ENCODE measurements at places on chromosomes 16 and 17.

- no peak for DNase-seq
These were observed 16.7 kb upstream of the RASD1 start for GRCh38 chr17:17512866-17513265.

DNA sequence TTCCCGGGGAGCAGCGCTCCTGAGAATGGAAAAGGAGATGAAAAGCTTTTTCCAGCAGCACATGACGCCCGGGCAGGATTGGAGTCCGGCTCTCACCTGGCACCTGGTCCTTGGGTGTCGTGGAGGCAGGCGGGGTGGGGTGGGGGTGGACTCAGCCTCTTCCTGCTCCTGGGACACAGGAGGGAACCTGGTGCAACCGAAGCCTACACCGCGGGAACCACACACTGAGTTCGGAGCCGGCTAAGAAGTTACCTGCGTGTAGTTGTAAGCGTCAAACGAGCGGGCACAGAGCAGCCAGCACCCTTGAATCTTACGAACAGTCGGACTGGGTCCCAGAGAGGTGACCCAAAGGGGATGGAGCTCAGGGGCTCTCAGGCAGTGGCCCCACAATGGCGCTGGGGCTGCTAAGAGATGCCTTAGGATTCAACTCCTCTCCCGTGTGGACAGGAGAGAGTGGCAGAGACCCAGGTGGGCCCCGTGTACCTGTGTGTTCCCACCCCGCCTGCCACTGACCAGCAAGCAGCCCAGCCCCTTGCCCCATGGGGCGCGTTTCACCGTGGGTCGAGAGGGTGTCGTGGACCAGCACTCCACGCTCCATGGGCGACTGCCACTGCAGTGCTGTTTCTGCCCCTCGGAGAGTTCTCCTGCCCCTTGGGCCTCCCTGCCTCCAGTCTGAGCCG, 105.8 kb upstream of the METRNL start:
- no peak for DNase-seq

GRCh38 chr17:29116804-29117753, 63.1 kb downstream of the MYO18A start:
- peak; percentile 77 for DNase-seq

DNA sequence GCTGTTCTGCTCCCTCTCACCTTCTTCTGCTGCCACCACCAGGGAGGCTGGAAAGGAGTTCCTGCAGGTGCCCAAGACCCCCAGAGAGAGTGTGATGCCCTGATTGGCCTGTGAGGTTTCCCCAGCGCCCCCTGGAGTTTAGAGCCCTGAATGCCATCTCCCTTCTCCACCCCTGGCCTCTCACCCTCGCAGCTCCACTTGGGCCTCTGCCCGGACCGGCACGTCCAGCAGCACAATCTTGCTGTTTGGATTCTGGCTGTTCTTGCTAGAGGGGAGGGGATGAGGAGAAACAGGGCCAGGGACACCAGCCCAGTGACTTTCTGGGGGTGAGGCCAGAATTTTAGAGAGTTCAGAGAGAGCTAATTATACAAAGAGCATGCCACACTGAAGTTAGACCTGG, 12.5 kb upstream of the FAM171A2 start:
- no peak for DNase-seq

- no peak for DNase-seq
These were observed at the start of gene TLCD2 for GRCh38 chr17:1709971-1710806. Gene TLCD2, minus strand, starts transcription at chr17:1710377. Its CDS starts 135 bp downstream, at chr17:1710242.

GRCh38 chr17:12415031-12415430, 250.7 kb upstream of the MYOCD start:
- no peak for DNase-seq

- no peak for DNase-seq
These were observed 7.8 kb upstream of the TBC1D3B start for GRCh38 chr17:36184023-36184765.

DNA sequence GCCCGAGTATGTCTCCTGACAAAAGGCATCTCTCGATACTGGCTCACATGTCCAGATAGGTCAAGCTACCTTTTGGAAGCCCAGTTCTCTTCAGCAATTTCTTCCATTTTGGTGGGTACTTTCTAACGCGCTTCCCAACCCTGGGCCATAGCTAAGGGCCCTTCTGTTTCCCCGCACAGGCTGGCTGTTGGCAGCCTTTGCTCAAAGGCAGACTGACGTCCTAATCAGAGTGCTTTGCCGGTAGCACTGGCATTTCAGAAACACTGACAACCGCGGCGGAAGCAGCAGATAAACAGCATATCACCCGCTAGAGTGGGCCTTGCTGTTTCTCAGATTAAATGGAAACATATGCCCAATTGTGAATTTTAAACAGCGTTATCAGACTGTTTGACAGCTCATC, 49.3 kb upstream of the MPHOSPH6 start:
- DNase-seq: no peak

DNA sequence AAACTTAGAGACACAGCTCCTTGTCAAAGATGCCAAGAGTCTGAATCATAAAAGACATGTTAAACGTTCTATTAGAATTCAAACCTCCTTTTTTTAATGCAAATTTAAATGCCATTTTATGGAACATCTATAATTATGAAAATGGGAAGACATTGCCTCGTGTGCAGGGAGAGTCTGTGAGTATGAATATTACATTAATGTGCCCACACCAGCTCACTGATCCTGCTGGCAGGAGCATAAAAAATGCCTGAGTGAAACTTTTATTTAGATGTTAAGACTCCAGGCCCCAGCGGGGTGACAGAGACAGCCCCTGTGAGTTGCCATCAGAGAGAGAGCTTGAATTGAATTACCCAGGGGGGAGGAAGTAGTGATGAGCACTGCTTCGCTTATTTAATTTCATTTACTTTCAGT, 84.8 kb downstream of the SNX11 start:
- no peak for DNase-seq

GRCh38 chr17:7351665-7352502, at the start of gene KCTD11:
Gene KCTD11, plus strand, starts transcription at chr17:7352162.
- peak; percentile 72 for DNase-seq

DNA sequence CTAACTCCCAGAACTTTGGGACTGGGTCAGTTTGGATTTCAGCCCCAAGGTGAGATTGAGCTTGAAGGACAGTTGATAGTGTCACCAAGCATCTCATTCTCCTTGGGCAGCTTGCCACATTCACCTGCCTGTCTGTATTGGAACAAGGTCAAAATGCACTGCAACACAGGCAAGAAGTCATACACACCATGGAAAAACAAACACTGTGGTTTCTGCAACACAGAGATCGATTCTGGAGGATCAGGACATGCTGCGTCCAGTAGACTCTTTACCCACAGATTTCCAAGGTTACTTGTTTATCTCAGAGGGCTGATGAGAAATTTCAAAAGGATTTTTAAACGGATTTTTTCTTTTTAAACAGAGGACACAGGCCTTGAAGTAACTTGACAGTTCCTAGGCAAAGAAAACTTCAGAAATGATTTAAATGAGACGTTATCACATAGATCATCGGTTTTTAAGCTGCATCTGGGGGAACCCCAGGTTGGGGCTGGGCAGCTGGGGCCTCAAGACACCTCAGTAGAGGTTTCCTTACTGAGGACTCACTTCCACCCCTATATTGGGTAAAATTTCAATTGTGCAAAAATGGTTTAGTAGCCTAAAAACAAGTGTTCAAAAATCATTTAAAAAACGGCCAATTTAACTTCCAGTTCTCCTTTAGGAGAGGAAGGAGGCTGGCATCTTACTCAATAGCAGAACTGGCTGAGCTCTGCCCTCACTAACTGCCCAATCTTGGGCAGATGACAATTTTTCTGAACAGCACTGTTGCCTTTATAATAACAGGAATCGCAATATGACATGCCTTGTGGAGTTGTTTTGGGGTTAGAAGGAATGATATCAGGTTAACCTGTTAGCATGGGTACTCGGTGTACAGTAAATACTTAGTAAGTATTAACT, 299.3 kb downstream of the XYLT1 start:
- DNase-seq: no peak

GRCh38 chr16:14520753-14521152, 109.3 kb downstream of the PARN start:
- DNase-seq: no peak

- no peak for DNase-seq
These were observed 75.4 kb upstream of the ZNF750 start for GRCh38 chr17:82915010-82915756.

DNA sequence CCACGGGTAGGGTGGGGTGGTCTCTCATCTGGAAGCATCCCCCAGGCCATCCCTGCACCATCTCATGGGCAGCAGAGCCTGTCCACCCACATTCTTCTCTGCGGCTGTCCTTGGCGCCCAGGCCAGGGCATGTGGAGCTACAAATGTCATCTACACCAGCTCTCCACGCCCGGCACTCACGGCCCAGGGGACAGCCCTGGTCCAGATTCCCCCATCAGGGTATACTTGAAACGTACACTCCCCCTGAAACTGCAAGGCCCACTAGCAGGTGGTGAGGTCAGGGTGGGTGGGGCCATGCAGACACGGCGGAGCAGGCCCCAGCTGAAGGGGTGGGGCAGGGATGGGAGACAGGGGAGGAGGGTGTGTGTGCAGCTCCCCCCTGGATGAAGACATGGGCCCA, 3.2 kb upstream of the SOX8 start:
- no peak for DNase-seq

- no peak for DNase-seq
These were observed 37.7 kb upstream of the SREBF1 start for GRCh38 chr17:17874478-17874877.

DNA sequence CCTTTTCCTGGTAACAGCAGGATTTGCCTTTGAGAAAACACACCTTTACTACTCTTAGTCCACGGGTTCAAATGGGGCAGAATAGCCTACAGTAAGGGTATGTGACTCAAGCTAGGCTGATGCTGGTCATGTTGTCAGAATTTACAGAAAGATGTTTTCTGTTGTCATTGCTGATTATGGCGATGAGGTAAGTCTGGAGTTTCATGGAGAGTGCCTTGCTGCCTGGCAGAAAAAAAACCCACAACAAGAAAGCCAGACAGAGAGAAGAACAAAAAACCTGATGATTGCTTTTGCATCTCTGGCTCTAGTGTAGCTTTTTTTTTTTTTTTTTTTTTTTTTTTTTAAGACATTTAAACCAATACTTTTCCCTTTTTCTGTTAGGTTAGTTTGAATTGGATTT, 47.9 kb downstream of the SLC6A4 start:
- no peak for DNase-seq

GRCh38 chr17:32452281-32452680, 8.0 kb downstream of the PSMD11 start:
- no peak for DNase-seq

DNA sequence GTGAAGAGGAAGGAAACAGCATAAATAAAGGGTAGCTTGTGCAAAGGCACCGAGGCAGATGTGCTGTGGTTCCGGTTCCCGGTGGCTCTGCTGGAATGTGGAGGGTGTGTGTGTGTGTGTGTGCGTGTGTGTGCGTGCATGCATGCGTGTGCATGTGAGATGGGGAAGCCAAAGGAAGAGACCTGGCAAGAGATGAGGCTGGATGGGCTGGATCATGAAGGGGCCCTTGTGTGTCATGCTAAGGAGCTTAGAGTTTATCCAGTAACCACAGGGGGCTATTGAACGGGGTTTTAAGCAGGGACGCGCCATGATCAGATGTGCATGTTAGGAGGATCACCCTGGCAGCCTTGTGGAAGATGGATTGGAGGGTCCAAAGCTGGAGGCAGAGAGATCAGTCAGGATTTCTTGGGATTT, 8.3 kb downstream of the WSCD1 start:
- no peak for DNase-seq

DNA sequence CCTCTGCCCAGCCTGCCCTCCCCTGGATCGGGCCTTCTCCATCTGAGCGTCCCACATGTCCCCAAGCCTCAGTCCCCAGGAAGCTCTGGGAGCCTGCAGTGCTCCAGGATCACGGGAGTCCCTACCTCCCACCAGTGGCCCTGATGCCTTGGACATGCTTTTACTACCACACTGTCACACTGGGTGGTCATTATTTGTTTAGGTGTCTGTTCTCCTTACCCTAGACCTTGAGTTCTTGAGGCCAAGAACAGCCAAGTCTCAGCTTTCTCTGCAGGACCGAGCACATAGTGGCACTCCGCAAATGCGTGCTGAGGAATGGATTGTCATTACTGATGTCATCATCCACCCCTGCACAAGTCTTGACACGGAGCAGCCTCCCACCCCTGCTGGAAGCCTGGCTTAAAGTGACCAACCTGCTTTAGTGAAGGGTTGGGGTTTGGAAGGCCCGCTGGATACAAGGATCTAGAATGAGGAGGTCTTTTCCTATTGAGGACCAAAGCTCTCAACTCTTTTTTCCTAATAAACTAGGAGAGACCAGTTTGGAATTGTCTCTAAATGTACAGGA, 132.9 kb upstream of the CRHR1 start:
- DNase-seq: no peak

GRCh38 chr16:30063893-30064728, 1.4 kb upstream of the ALDOA start:
- peak; percentile 40 for DNase-seq

GRCh38 chr17:66654106-66654740, 180.7 kb upstream of the CACNG5 start:
- no peak for DNase-seq

- no peak for DNase-seq
These were observed 25.8 kb downstream of the CAPNS2 start for GRCh38 chr16:55592306-55592705.

DNA sequence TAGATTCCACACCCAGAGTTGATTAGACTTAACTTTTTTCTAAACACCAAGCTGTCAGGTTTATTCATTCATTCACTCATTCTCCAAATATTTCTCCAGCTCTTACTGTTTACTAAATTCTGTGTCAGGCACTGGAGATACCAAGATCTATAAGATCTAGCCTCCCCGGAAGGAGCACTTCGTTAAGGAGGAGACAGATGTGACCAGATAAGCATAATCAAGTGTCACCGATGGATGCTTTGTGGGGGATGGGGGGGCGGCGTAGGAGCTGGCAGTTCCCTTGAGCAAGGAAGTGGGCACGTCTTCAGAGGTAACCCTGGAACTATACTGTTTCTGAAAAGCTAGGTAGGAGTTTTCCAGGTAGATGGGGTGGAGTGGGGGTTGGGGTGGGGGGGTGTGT, 3.8 kb upstream of the RPL26 start:
- DNase-seq: no peak

- DNase-seq: peak; percentile 28
These were observed 7.6 kb downstream of the AIPL1 start for GRCh38 chr17:6427279-6427781.

- no peak for DNase-seq
These were observed 4.2 kb upstream of the VASN start for GRCh38 chr16:4367393-4367856.

DNA sequence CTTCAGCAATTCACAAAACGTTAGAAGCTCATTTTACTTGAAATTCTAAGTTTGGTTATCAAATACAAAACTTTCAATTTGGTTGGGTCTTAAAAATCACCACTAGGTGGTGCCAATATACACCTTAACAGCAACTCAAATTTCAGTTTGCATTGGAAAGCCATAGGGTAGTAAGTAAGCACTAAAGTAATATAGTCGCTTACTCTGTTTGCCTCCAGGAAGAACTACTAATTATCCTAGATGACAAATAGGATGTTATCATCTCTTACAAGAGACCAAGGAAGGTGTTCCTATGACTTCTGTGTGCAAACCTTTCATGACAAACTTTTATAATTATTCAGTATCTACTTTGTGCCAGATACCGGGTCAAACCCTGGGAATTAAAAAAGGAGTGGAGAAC, 93.3 kb downstream of the MYO1D start:
- DNase-seq: peak; percentile 12

GRCh38 chr16:75789237-75789636, 62.9 kb upstream of the CPHXL start:
- peak; percentile 6 for DNase-seq

GRCh38 chr17:56897646-56898424, 16.0 kb downstream of the TRIM25 start:
- DNase-seq: no peak

Data from effector memory CD8-positive, alpha-beta T cell (primary cell).